Activated naive CD8-positive, alpha-beta T cell treated with anti-CD3 and anti-CD28 coated beads, Interleukin-2, amount 10 ng/mL, durations not matched to agents 7 days and 5 days (primary cell): ENCODE measurements at places on chromosomes 1 and 21. TPM values are rescaled to one million over a fixed set of nuclear protein-coding genes. Genes with fewer than 3 reads are reported as not detected.

Gene CDC20
- 107 TPM for total RNA-seq

Gene FCRLB
- total RNA-seq: 0.74 TPM

Gene PLA2G2D
- total RNA-seq: not detected

Gene LCE1A
- not detected for total RNA-seq

Gene NBPF19
- 61.3 TPM for total RNA-seq

Gene OR2L2
- total RNA-seq: 0.19 TPM

- DNase-seq: no peak
- no peaks in the 10 kb centered on the region for H3K4me1 ChIP-seq
- no peak overlapping the region for H3K27ac ChIP-seq
- H3K27me3 ChIP-seq: peaks cover 5% of the 10 kb centered on the region
- no peak overlapping the region for H3K4me3 ChIP-seq
Observed at GRCh38 chr21:44288251-44289110, 2.8 kb downstream of the AIRE start.

DNA sequence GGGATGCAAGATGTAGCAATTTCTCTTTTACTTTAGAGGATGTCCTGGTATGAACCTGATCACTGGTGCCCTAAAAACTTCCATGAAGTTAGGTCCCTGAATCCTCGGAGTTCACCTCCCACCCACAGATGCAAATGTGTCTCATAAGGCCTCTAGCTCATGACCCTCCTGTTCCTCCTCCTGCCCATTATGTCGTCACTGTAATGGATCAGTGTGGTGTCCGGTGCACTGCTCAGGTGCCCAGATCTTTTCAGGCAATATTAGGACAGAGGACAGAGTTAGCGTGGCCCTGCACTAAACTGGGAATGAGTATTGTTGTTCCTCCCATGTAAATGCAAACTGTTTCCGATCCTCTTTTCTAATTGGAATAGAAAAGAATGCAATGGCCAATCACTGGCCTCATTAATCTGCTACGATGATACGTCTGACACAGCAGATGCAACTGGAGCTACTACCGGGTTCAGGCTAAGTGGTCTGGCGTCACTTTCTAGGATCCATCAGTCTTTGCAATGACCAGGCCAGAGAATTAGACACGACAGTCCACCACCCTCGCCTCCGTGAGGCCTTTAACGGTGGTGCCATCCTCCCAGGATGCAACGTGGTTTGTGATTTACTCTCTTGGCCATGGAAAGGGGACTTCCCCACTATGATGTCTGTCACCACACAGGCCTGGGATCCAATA is 3.4 kb upstream of the COL6A2 start:
- peaks cover 4% of the 10 kb centered on the region for H3K36me3 ChIP-seq
- no peak overlapping the region for H3K27ac ChIP-seq
- H3K4me3 ChIP-seq: no peak overlapping the region

GRCh38 chr21:46424621-46425020 is 34.1 kb upstream of the DIP2A start:
- DNase-seq: peak; percentile 67
- peaks cover 21% of the 10 kb centered on the region for H3K4me1 ChIP-seq
- H3K36me3 ChIP-seq: peaks cover 12% of the 10 kb centered on the region
- H3K27me3 ChIP-seq: no peaks in the 10 kb centered on the region

DNA sequence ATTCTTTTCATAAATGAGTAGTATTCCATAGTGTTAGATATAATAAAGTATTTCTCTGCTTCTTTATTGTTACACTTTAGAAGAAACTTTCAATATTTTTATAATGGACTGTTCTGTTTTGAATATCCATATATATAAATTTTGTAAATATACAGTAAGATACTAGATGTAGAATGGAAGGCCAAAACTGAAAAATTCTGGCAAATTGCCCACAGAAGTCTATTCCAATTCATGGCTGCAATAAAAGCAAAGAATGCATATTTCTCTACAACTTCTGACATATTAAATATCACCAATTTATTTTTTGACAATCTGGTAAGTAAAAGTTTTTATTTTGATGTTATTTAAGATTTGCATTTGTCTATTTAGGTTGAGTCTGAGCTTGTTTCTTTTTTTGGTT is 532.5 kb downstream of the NCAM2 start:
- no peaks in the 10 kb centered on the region for H3K4me1 ChIP-seq
- H3K4me3 ChIP-seq: no peak overlapping the region
- no peaks in the 10 kb centered on the region for H3K27me3 ChIP-seq

DNA sequence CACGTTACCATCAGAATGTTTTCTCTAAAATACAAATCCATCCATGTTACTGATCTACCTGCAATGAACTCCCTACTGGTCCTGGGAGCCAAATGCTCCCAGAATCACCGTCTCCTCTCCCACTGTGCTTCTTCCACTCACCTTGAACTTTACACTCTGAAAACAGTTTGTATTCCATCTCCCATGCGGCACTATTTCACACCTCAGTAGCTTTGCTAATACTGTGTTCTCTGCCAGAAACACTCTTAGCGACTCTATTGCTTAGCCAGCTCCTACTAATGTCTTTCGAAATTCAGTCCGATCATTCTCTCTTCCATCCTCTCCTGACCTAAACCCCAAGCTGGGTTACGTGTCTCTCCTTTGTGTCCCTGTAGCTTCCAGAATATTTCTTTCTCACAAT is 284.4 kb upstream of the DUSP10 start:
- H3K4me1 ChIP-seq: no peaks in the 10 kb centered on the region
- H3K36me3 ChIP-seq: no peaks in the 10 kb centered on the region
- no peak overlapping the region for H3K27ac ChIP-seq
- DNase-seq: no peak

GRCh38 chr1:29563092-29563491 is 326.8 kb downstream of the PTPRU start:
- no peak for DNase-seq
- no peaks in the 10 kb centered on the region for H3K36me3 ChIP-seq
- no peak overlapping the region for H3K27ac ChIP-seq
- no peak overlapping the region for H3K4me3 ChIP-seq
- no peaks in the 10 kb centered on the region for H3K27me3 ChIP-seq

- no peak overlapping the region for H3K4me3 ChIP-seq
- DNase-seq: no peak
- no peaks in the 10 kb centered on the region for H3K36me3 ChIP-seq
- H3K4me1 ChIP-seq: no peaks in the 10 kb centered on the region
- H3K27me3 ChIP-seq: no peaks in the 10 kb centered on the region
Observed at GRCh38 chr21:17270229-17270628, 242.6 kb upstream of the CXADR start.

- no peak overlapping the region for H3K27ac ChIP-seq
- H3K27me3 ChIP-seq: no peaks in the 10 kb centered on the region
- peak; percentile 7 for DNase-seq
- H3K4me3 ChIP-seq: no peak overlapping the region
Observed at GRCh38 chr21:42575111-42575510, 61.5 kb downstream of the SLC37A1 start.

- H3K4me3 ChIP-seq: no peak overlapping the region
- no peak for DNase-seq
Observed at GRCh38 chr1:55428944-55429931, 214.1 kb upstream of the USP24 start.
